ENCODE measurements at places on chromosomes 6 and 20. TPM values are rescaled to one million over a fixed set of nuclear protein-coding genes. Genes with fewer than 3 reads are reported as not detected.

Gene NEDD9
- polyA plus RNA-seq: 12.9 TPM

Gene SRMS
- polyA plus RNA-seq: 0.16 TPM

Gene ABHD16B
- not detected for polyA plus RNA-seq

Gene EPHA7
- 6.5 TPM for polyA plus RNA-seq

Gene MEI4
- 0.09 TPM for polyA plus RNA-seq

Gene TRAPPC3L
- 0.18 TPM for polyA plus RNA-seq

Gene POPDC3
- polyA plus RNA-seq: 1.0 TPM

Gene C20orf144
- 0.34 TPM for polyA plus RNA-seq

Gene PRR18
- polyA plus RNA-seq: 11.3 TPM

Gene CRISP3
- polyA plus RNA-seq: 0.06 TPM

Gene TRIM15
- 51.7 TPM for polyA plus RNA-seq

Gene TBXT
- polyA plus RNA-seq: 0.04 TPM

Gene NKAIN4
- polyA plus RNA-seq: 6.8 TPM

Gene MYBL2
- 13.0 TPM for polyA plus RNA-seq

Gene LBP
- polyA plus RNA-seq: 0.03 TPM

Gene RIPOR2
- 2.1 TPM for polyA plus RNA-seq

Gene TBPL1
- 27.4 TPM for polyA plus RNA-seq

Gene JAG1
- 72.0 TPM for polyA plus RNA-seq

Gene CNR1
- polyA plus RNA-seq: 14.8 TPM

Gene C6orf58
- polyA plus RNA-seq: 0.12 TPM

Gene ZDHHC14
- polyA plus RNA-seq: 26.5 TPM

Gene CCR6
- 5.9 TPM for polyA plus RNA-seq

Gene SEMG1
- not detected for polyA plus RNA-seq

Gene IL17F
- polyA plus RNA-seq: 0.55 TPM

Gene GTSF1L
- polyA plus RNA-seq: not detected

Gene BPIFB1
- not detected for polyA plus RNA-seq

Gene SYNDIG1
- 2.0 TPM for polyA plus RNA-seq

Gene PPP1R3G
- polyA plus RNA-seq: 2.4 TPM

Gene ZNF343
- 10.2 TPM for polyA plus RNA-seq

Gene TCF21
- 11.5 TPM for polyA plus RNA-seq

Gene THBS2
- 10.7 TPM for polyA plus RNA-seq

Gene ZMYND8
- 25.5 TPM for polyA plus RNA-seq

Gene SRSF3
- 438 TPM for polyA plus RNA-seq

Gene UBD
- 8.1 TPM for polyA plus RNA-seq

Gene SNRPB
- polyA plus RNA-seq: 143 TPM

Gene PLN
- polyA plus RNA-seq: 18.4 TPM

Gene TPD52L2
- 63.6 TPM for polyA plus RNA-seq

Gene EXOC2
- polyA plus RNA-seq: 16.2 TPM

Gene MYL9
- 537 TPM for polyA plus RNA-seq

Gene EDN1
- 36.4 TPM for polyA plus RNA-seq

Gene ALDH8A1
- 0.70 TPM for polyA plus RNA-seq

Gene MATN4
- polyA plus RNA-seq: not detected

Gene CRISP2
- polyA plus RNA-seq: 0.34 TPM

Gene FAM184A
- 13.8 TPM for polyA plus RNA-seq

Gene RIMS1
- polyA plus RNA-seq: 4.2 TPM

Gene BNIP5
- polyA plus RNA-seq: 11.2 TPM

Gene CNKSR3
- 25.8 TPM for polyA plus RNA-seq

Gene MDFI
- 22.1 TPM for polyA plus RNA-seq

Gene IL20RA
- 2.5 TPM for polyA plus RNA-seq

Gene TAF8
- 32.7 TPM for polyA plus RNA-seq

Gene FOXP4
- 129 TPM for polyA plus RNA-seq
